ENCODE measurements at places on chromosomes 6 and 20. TPM values are rescaled to one million over a fixed set of nuclear protein-coding genes. Genes with fewer than 3 reads are reported as not detected.

DNA sequence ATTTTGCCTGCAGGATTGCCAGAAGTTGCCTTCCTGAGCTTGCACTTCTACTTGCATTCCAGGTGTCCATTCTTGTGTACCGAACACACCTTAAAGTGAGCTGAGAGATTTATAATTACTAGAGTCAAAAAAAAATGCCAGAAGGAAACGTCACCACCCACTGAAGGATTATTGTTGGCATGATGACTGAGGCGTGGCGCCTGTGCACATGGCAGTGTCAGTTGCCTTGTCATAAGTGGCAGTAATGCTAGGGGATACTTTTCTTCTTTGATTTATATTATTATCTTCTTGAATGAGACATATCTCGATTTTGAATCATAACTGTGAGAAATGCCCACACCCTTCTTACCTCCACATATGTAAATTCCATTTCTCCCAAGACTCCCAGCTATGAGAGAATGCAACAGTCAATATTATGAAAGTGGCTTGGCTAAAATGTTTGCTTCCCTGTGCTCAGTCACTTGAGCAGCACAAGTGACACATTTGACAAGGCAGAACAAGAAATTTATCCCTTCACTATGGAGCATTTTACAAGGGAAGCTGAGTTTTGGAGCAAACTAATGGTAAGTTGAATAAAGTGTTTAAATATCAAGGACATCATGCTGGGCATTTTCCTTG is 149.5 kb upstream of the SASH1 start:
- DNase-seq: no peak

DNA sequence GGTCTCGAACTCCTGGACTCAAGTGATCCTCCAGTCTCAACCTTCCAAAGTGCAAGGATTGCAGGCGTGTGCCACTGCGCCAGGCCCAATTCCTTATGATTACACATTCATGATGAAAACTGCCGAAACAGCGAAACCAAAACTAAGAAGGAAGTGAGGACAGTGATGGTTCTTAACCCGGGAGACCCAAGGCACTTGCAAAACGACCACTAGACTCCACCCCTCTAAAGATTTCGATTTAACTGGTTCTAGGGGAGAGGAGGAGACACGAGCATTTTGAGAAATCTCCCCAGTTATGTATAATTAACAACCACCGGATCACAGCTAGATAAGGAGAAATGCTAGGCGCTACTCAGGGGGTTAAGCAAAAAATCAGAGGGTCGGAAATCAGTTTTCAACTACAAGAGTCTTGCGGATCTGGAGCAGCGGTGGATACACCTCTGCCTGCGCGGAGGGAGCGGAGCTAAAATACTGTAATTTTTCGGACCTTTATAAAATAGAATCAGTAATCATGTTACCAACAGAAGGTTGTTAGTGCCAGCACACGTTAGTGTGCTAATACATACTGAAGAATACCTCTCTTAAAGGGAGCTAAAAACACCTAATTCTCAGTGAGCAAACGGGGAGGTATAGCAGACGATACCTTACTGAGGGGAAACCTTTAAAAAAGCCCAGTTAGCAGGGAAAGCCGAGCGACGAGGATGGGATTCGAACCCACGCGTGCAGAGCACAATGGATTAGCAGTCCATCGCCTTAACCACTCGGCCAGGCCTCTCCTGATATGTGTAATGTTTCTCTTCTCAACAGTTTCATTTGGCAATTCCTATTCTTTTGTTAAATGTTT is 60.0 kb upstream of the BTN3A2 start:
- peak; percentile 67 for DNase-seq

GRCh38 chr20:8218861-8219260 is 86.8 kb downstream of the PLCB1 start:
- DNase-seq: no peak

DNA sequence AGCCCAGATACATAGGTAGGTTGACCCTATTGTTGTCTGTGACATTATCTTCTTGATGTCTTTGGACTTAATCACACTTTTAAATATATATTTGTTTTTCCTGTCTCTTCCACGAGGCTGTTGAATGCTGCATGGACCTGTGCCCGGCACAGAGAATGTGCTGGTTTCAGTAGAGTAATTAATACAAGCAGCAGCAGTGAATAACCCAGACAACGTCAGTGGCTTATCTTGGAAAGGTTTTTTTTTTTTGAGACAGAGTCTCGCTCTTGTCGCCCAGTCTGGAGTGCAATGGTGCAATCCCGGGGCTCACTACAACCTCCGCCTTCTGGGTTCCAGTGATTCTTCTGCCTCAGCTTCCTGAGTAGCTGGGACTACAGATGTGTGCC is 108.2 kb downstream of the CDH26 start:
- no peak for DNase-seq

The MCM8 gene
- total RNA-seq: 6.9 TPM
